Right forelimb (tissue), 1 donor: ENCODE measurements at places on chromosomes 13 and 19.

GRCh38 chr13:99002172-99002710 is 24.4 kb upstream of the DOCK9 start:
- no peak for DNase-seq

GRCh38 chr19:55041627-55042343 is 3.7 kb upstream of the GP6 start:
- DNase-seq, result no peak

DNA sequence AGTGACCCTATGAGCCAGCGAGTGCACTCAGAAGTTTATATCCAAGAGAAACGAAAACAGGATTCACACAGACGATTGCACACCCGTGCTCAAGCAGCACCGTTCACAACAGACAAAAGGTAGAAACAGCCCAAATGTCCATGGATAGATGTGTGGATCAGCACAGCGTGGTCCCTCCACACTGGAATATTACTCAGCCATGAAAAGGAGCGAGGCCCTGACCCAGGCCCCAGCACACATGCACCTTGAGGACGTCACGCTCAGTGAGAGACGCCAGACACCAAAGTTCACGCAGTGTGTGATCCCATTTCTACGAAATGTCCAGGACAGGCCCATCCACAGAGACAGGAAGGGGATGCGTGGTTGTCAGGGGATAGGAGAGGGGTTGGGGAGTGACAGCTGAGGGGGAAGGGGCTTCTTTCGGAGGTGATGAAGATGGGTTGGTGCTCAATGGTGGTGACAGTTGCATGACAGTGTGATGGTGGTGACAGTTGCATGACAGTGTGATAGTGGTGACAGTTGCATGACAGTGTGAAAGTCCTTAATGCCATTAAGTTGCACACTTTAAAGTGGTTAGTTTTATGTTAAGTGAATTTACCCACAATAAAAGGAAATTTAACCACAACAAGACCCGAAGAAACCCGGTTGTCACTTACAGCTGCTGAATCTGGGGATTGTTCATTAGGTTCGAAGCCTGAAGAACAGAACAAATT is 18.9 kb upstream of the SLC39A3 start:
- no peak for DNase-seq

- no peak for DNase-seq
These were observed 75.6 kb upstream of the TM9SF2 start for GRCh38 chr13:99425485-99426341.

DNA sequence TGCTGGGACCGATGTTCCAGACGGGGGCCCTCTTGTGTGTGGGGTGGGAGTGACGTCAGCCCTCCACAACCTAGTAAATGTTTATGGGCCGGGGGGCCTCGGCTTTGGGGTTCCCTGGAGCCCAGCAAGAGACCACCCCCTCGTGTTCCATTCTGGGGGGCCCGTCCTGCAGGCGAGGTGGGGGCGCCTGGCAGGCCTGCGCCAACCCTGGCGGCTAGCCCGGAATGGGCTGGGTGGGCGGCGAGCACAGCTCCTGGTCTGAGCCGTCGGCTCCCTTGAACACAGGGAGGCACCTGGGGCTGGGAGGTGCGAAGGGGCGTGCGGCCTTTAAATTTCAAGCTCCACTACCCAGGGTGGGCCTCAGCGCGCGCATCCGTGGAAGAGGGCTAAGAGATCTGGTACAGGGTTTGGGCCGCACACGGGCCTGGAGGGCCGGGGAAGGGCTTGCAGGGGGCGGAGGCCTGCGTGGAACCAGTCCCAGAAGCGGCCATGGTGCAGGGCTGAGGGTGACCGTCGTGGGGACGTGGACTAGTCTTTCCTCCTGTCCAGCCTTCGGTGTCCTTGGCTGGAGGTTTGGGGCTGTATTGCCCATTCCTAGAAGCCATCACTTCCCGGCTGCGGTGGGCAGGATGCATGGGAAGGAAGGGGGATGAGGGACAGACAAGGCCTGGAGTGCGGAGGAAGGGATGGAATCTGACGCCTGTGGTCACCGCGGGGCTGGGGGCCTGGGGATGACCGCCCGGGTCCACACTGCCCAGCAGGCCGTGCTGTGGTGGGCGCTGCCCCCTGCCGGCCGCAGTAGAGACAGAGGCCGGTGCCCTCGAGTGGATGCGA is 11.4 kb downstream of the NDUFA11 start:
- DNase-seq, result peak; percentile 72

DNA sequence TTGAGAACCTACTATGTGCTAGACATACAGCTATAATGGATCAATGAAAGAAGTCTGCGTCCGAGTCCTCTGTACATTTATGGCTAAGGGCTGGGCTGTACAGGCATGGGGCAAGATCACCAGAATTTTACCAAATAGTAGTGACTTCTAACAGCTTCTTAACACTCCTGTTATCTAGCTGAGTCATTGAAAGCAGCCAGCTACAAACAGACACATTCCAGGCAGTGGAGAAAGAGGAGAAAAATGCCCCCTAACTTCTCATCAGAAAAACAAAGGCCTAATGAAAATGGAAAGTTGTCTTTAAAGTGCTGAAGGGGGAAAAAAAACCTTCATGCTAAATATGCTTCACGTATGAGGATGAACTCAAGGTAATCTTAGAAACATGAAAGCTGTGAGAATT is 14.3 kb upstream of the ZNF667 start:
- no peak for DNase-seq

DNA sequence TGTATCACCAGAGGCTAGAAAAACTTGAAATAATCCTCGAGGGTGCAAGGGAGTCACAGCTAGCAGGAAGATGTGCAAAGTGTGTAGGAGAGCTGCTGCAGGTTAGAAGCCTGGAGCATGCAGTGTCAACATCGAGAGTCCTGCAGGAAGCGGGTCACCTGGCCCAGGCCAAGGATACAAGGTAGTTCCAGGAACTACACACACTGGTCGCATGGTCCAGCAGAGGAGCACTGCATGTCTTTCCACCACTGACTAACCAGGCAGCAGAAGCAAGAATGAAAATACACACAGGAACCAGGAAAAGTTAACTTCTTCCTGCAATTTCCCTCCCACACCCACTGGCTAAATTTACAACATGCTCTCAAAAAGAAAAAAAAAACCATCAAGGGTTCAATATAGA is 36.0 kb upstream of the MIR17HG start:
- no peak for DNase-seq

DNA sequence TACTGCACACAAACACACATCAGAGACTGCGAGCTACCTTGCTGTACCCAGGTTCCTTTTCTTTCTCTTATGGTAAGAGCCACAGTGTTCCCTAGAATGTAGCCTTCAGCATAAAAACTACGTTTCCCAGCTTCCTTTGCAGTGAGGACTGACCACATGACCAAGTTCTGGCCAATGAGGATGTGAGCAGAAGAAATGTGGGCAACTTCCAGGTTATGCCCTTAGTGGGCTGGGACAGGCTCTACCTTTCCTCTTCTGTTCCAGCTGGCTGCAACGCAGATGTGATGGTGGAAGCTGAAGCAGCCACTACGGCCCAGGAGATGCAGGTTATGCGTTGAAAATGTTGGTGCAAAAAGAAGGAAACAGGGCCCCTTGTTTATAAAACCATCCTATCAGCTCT is 27.5 kb downstream of the VRK3 start:
- DNase-seq, result no peak

DNA sequence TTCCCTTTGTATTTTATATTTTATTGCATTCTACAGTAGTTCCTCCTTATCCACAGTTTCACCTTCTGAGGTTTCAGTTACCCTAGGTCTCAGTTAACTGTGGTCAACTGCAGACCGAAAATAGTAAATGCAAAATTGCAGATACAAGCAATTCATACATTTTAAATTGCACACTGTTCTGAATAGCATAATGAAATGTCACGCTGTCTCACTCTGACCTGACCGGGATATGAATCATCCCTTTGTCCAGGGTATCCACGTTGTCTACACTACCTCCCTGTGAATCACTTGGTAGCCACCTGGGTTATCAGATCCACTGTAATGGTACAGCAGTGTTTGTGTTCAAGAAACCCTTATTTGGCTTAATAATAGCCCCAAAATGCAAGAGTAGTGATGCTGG is 325.0 kb downstream of the DNAJC15 start:
- DNase-seq, result no peak

DNA sequence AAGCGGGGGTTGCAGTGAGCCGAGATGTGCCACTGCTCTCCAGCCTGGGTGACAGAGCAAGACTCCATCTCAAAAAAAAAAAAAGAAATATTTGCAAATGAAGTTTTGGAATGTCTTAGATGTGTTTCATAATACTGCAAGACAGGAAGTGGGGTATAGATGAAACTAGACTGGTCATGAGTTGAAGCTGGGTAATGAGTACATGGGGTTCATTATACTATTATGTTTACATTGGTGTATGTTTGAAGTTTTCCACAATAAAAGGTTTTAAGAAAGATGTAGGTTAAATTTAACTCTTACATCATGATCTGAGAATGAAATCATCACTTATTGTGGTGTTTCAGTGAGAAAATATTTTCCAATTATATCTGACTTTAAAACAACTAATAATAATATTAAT is 19.0 kb downstream of the FNDC3A start:
- DNase-seq, result no peak

DNA sequence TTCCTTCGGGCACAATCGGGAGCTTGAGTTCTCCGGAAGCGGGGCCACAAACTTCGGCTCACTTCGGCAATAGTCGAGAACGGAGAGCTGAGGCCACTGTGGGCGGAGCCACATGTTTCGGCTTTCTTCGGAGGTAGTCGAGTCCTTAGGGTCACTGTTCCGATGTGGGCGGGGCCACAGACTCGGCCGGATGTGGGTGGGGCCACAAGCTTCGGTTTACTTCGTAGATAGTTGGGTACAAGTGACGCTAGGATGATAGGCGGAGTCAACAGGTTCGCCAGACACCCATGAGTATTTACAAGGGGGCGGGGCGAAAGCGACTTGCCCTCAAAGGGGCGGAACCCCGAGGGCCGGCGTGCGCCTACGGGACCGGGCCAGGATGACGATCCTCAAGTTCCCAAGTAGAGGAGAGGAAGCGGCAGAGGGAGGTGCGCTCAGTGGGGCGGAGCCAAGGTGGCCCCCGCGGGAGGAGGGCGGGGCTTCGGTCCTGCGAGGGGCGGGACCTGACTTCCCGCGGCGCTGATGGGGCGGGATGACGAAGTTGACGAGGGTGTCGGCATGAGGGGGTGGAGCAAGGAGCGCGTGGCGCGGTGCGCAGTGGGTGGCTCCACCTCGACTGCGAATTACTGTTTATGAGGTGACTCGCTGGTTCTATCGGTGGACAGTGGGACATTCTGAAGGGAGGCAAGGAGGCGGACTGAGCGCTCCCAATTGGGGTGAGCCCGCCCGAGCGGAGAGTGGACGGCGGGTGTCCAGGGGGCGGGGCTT is 539 bp upstream of the MBOAT7 start:
- peak; percentile 100 for DNase-seq

DNA sequence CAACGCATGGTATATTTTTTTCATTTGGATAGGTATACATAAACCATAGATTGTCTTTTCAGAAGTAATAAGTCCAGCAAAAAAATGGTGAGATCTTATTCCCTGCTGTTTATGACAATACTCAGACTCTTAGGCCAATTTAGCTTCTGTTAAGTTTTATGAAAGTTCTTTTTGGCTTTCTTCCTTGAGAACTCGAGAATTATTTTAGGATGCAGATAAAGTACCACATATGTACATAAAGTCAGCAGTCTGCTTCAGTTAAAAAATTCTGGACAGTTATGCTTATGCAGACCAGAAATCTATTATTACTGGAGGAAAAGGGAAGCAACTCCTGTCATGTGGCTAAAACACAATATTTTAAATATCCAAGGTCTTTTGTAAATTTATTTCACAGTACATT is 422.9 kb downstream of the GPC6 start:
- DNase-seq, result no peak

DNA sequence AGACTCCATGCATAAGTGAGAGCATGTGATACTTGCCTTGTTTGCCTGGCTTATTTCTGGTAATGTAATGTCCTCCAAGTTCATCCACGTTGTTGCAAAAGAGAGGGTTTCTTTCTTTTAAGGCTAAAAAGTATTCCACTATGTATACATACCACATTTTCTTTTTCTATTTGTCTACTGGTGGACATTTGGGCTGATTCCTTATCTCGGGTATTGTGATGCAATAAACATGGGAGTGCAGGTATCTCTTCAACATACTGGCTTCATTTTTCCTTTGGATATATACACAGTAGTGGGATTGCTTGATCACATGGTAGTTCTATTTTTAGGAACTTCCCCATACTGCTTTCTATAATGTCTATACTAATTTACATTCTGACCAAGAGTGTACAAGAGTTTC is 49.6 kb upstream of the EBPL start:
- no peak for DNase-seq

DNA sequence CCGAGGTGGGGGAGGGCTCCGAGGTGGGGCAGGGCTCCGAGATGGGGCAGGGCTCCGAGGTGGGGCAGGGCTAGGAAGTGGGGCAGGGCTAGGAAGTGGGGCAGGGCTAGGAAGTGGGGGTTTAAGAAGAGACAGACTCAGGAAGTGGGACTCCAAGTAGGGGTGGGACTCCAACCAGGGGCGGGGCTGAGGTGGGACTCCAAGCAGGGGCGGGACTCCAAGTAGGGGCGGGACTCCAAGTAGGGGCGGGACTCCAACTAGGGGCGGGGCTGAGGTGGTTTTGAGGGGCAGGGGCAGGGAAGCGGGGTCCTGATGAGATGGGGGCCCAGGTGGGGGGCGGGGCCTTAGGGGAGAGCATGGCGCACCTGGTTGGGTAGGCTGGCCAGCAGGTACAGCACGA is 13.6 kb downstream of the CFD start:
- no peak for DNase-seq

- no peak for DNase-seq
These were observed 333.7 kb upstream of the NBEA start for GRCh38 chr13:34608331-34608730.

DNA sequence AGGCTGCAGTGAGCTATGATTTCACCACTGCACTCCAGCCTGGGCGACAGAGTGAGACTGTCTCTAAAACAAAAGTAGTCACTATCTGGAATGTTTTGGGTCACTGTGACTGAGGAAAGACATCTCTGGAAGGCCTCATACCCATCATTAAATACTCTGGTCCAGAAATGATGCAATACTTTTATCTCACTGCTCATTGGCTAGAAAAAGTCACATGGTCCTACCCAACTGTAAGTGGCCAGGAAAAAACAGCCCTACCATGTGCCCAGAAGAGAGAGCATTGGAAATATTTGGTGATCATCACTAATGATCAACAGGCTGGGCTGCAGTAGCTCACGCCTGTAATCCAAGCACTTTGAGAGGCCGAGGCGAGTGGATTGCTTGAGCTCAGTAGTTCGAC is 29.8 kb downstream of the PNPLA6 start:
- DNase-seq, result no peak

DNA sequence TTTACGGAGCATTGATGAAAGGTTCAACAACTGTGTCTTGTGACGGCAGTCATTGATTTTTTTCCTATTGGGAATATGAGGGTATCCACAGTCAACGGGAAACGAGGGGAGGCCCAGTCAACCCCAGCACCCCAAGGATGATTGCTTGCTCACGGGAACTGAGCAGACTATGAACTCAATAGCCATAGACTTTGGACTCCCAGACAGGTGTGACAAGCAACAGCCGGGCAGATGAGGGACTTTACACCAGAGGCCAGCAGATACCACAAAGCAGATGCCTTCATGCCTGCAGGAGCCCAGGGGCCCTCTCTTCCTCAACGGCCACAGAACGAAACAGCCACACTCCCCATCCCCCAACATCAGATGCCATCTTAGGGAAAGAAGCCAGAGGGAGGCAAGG is 80.3 kb upstream of the FLT1 start:
- no peak for DNase-seq

GRCh38 chr13:23609414-23609760 is 39.2 kb downstream of the TNFRSF19 start:
- no peak for DNase-seq
